Activated naive CD8-positive, alpha-beta T cell treated with anti-CD3 and anti-CD28 coated beads for 36 hours (primary cell): ENCODE measurements at places on chromosomes 5 and 9.

GRCh38 chr5:78912085-78912771 lies 72.9 kb downstream of the ARSB start:
- no peak for DNase-seq

GRCh38 chr9:34337403-34337802 lies 8.0 kb downstream of the NUDT2 start:
- no peak for DNase-seq

- DNase-seq = no peak
Measured at GRCh38 chr9:90767523-90768100, 34.0 kb upstream of the SYK start.

DNA sequence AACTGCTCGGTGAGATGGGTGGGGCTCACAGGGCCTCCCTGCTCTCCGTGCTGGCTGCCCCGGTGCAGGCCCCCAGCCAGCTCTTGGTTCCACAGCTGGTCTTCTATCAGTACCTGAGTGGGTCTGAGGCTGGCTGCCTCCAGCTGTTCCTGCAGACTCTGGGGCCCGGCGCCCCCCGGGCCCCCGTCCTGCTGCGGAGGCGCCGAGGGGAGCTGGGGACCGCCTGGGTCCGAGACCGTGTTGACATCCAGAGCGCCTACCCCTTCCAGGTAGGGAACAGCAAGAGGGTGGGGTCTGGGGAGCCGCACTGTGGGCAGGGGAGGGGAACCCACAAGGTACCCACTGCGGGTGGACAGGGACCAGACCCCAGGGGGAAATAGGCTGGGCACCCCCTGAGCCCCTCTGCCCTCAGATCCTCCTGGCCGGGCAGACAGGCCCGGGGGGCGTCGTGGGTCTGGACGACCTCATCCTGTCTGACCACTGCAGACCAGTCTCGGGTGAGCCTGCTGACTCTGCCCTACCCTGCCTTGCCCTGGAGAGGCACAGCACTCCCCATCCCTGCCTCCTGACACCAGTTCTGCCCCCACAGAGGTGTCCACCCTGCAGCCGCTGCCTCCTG lies 2.8 kb downstream of the MAMDC4 start:
- DNase-seq = no peak

DNA sequence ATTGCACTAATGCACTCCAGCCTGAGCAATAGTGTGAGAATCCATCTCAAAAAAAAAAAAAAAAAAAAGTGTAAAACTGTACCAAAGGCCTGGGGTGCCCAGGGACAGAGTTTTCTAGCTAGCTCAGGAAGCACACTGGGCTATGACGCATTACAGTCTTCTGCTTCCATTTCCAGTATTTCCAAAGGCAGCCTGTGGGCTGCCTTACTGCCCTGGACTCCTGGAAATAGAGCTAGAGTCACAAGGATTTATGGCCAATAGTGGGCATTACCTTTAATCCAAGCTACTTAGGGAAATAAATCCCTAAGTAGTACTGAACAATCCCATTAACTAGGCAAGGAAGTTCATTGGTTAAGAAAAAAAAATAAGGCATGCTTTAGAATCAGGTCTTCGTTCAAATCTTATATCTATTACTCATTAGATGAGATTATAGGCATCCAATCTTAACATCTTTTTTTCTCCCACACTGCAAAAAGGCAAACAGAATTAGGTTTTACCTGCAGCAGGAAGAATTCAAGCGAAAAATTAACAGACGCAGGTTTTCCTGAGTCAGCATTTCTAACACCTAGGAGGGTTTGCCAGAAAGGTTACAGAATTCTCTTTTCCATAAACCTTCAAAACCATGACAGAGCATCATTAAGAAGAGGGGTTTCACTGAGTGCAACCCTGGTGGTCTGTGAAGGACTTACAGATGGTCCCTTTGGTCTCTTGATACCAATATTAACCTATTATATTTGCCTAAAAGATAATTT lies 85.6 kb upstream of the CCDC112 start:
- DNase-seq = no peak

DNA sequence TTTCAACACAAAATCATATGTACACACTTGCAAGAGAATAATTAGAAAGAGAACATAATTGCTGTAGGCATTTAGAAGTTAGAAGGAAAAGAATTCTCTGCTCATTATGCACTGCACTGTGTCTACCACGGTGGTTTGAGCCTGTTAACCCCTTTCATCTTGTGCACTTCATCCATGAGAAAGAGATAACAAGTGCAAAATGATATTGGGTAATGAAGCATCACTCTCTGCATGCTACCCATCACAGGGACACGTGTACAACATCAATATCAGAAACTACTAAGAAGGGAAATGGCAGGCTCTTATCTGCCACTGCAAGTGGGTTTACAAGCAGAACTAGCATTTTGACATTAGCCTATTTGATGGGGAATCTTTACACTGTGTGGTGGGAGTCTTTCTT lies 202.6 kb downstream of the CDH12 start:
- DNase-seq = no peak

GRCh38 chr9:99253134-99253533 lies 31.1 kb downstream of the SEC61B start:
- DNase-seq = peak; percentile 48

DNA sequence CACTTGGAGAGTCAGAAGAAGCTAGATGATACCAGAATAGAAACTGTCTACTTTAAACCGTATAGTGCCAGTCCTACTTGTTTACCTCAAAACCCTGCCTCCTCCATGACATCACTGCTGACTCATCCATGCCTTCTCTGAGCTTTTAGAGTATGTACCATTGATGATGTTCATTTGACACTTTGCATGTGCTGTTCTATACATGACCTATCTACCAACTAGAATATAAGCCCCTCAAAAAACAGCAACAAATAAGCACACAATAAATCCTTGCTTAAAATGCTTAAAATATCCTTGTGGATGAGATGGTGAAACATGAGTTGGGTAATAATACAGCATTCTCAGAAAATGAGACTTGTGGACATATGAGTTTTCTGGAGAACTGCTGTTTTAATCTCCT lies 2.6 kb downstream of the CTNNAL1 start:
- peak; percentile 57 for DNase-seq

DNA sequence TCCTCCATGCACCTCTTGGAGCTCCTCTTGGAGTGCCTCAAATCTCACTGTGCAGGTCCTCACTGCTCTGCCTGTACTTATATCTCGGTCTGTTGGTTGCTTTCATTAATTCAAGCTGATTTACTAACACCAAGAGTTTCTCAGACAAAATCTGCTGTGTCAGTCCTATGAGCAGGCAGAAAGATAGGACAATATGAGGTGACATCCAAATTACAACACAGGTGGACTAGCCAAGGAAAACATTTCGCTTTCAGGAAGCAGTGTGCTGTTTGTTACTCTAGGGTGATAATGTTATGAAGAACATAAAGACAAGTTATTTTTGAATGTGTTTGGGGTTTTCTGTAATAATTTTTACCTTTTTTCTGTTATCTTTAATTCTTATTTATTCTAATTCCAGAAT lies 264.1 kb upstream of the ANKH start:
- no peak for DNase-seq

- DNase-seq = no peak
Measured at GRCh38 chr5:112867411-112867810, 6.3 kb downstream of the SRP19 start.

DNA sequence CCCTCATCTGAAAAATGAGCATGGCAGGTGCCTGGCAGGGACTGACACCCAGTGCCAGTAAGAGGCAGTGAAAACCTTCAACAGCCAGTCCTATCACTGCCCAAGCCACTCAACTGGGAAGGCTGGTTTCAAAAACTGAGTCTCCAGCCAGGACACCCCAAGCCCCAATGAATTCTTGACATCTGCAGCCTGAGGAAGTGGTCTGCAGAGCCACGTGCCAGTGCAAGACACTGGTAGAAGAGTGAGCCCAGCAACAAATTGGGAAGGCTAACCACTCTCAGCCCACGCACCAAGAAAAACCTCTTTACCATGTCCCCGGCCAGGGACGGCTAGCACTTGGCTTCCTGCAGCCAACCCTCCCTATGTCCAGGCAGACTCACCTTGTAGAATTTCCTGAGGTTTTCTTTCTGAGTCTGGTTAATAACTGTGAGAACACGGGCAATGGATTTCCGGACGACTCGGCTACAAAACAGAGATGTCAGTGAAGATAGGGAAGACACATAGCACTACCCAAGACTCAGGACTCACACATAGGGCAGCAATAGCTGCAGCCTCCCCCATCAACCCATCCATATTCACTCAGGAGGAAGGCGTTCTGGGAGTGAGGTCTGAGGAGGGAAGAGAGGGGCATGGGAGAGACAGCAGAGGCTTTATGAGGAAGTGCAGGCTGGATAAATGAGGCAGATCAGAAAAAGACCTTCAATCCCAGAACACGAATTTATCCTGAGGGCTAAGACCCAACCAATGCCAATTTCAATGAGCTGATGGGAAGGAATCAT lies 1.8 kb downstream of the RPL35 start:
- DNase-seq = no peak

- no peak for DNase-seq
Measured at GRCh38 chr5:25963251-25964008, 1075.0 kb downstream of the CDH9 start.

GRCh38 chr5:139685886-139686285 lies 37.7 kb downstream of the CXXC5 start:
- DNase-seq = no peak

DNA sequence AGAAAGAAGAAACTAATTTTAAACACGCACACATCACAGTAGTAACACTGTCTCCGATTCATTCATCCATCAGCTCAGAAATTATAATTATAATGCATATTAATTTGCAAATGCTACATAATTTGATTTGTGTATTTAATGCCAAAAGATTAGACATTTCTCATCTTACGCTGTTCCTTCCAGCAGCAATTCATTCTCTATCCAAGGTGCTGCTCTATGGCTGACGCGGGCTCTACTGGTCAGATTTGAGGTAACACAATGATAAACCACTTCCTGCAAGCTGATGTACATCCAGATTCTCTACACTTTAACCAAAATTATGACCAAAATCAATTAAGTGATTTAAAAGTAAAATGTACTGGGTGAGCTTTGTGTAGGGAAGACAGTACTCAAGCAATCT lies 77.9 kb upstream of the ICE1 start:
- no peak for DNase-seq

- no peak for DNase-seq
Measured at GRCh38 chr9:87370049-87370685, 127.5 kb upstream of the DAPK1 start.

DNA sequence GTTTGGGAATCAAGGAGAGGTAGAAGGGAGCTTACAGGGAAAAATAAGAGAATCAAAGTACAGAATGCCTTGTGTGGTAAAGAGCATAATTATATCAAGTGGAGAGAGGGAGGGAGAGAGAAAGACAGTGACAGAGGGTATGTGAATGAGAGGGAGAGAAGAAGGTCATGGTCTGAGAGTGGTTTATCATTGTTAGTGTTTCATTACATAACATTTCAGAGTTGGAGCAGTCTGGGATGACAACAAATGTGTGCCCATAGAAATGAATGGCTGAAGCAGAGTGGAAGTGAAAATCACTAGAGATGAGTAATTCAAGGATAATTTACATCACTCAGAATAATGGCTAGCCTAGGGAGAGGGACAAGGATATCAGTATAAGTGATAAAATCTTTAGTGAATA lies 799.2 kb downstream of the TLE1 start:
- no peak for DNase-seq

DNA sequence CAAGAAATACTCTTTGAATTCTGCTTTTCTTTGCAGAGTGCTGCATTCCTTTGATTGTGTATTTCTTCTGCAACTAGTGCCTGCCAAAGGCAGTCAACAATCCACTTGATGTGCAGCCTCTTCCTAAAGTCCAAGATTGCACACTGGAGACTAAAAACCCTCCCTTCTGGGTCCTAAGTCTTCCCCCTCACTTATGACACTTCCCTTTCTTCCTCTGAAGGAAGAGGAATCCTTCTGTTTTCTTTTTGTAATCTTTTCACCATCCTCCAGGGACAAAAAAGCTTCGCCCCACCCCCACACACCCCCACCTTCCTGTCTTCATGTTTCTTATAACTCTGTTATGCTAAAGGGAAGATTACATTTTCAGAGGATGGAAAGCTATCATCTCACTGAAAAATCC lies 39.9 kb downstream of the WDR36 start:
- DNase-seq = no peak

- DNase-seq = no peak
Measured at GRCh38 chr9:93712896-93713295, 136.5 kb downstream of the PHF2 start.

GRCh38 chr5:109743770-109744212 lies 54.1 kb downstream of the MAN2A1 start:
- DNase-seq = no peak

GRCh38 chr5:139897342-139897741 lies 101.7 kb downstream of the PSD2 start:
- no peak for DNase-seq

DNA sequence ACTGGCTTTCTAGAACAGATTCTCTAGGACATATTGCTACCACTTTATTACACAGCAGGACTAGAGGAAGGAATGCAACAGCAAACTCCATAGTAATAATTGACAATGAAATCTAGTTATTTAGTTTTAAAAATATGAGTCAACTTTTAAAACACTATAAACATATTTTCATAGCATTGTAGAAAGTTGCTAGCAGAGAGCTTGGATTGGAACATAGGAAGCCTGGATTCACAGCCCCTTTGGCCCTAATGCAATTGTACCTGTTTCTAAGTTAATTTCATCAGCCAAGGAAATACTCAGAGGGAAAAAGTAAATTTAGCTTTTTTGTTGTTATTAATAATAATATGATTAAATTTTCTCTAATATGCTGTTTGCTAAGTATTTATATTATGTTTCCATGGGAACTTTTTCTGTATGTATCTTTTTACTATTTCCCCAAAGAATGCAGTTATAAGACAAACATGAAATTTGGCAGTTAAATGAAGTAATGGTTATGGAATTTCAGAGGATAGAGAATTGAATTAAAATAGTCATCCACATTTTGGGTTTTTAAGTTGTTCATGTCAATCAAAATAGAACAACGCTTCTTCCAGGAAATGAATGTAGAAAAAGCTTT lies 45.6 kb downstream of the VCAN start:
- DNase-seq = no peak

DNA sequence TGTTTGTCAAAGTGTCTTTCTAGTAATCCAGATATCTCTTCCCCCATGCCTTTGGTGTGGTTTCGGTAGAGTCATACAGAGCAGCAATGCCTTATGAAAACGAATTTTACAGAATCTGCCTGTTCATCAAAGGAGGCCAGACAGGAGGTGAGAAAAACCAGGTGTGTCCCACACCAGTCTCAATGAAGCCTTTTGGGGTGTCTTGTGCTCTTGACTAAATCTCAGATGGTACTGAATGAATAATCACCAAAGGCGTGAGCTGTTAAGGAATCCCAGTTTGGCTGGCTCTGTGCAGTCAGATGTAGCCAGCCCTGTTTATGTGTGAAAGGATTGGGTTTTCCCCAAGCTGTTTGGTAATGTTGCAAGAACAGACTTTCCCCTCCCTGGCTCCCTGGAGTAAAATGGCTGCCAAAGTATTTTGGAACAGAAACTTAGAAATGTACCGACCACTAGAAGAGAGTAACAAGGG lies 70.8 kb upstream of the CDKN2B start:
- DNase-seq = peak; percentile 69
